ENCODE measurements at places on chromosomes 2 and 18. TPM values are rescaled to one million over a fixed set of nuclear protein-coding genes. Genes with fewer than 3 reads are reported as not detected.

TDRD15 gene
- not detected for total RNA-seq

WNT10A gene
- total RNA-seq: not detected

PJVK gene
- 4.3 TPM for total RNA-seq

TUBA4A gene
- 7.7 TPM for total RNA-seq

PLA2R1 gene
- total RNA-seq: 8.3 TPM

DLX1 gene
- total RNA-seq: not detected

RAX gene
- total RNA-seq: not detected

TWIST2 gene
- 118 TPM for total RNA-seq

COPS7B gene
- 12.1 TPM for total RNA-seq

MYL1 gene
- not detected for total RNA-seq

NXPH2 gene
- not detected for total RNA-seq

HRH4 gene
- total RNA-seq: under 0.01 TPM

STAT4 gene
- total RNA-seq: 0.51 TPM

B3GNT2 gene
- total RNA-seq: 15.4 TPM

TMEM198 gene
- 0.77 TPM for total RNA-seq

NCKAP1 gene
- 106 TPM for total RNA-seq

FAM124B gene
- not detected for total RNA-seq

ABCB11 gene
- not detected for total RNA-seq

CCBE1 gene
- 60.9 TPM for total RNA-seq

ERBB4 gene
- total RNA-seq: 0.17 TPM

HNMT gene
- total RNA-seq: 139 TPM

CYTIP gene
- total RNA-seq: not detected

CKAP2L gene
- total RNA-seq: 0.26 TPM

INHBB gene
- total RNA-seq: not detected

CRYBA2 gene
- total RNA-seq: not detected

ANXA4 gene
- 106 TPM for total RNA-seq

BCL11A gene
- under 0.01 TPM for total RNA-seq

GTF2A1L gene
- total RNA-seq: 3.3 TPM

CSRNP3 gene
- 0.66 TPM for total RNA-seq

DNAH7 gene
- total RNA-seq: 0.99 TPM

TRABD2A gene
- total RNA-seq: 14.4 TPM

DSG1 gene
- total RNA-seq: not detected

All from fibroblast of lung (primary cell).